ENCODE measurements at places on chromosomes 4 and X. TPM values are rescaled to one million over a fixed set of nuclear protein-coding genes. Genes with fewer than 3 reads are reported as not detected.

The SLC38A5 gene
- total RNA-seq: 21.8 TPM

The UGT2B17 gene
- not detected for total RNA-seq

The DSPP gene
- total RNA-seq: not detected

DNA sequence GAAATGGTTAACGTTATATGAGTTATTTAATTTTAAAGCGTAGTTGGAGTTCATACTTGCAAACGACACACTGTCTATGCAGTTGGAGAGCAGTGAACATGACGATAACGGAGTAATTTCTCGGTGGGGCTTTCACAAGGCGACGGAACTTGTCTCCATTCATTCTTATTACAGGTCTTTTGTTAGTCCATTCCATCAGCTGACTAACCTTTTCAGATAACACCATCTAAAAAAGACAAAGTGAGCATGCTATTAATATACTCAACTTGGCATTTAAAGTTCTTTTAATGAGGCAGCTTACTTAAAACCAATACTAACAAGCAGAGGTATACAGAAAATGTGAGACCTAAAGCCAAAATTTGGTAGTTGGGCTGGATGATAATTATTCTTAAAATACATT, 19.9 kb downstream of the MAGT1 start:
- DNase-seq: no peak

DNA sequence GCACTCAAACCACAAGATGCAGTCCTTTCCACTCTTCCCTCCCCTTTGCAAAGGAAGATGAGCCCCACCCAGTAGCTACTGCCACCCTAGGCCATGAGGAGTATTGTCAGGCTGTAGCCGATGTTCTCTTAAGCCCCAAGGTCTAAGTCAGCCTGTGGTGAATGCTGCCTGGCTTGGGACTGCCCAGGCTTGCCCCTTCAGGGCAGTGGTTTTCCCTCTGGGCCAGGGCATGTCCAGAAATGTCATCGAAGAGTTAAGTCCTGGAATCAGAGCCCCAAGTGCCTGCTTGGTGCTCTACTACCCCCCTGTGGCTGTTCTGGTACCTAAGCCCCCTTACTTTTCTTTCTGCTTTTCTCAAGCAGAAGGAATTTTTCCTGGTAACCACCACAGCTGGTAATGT, 11.8 kb upstream of the PGK1 start:
- DNase-seq: peak; percentile 52

GRCh38 chr4:158302076-158302866, 92.0 kb downstream of the TMEM144 start:
- DNase-seq: peak; percentile 69

DNA sequence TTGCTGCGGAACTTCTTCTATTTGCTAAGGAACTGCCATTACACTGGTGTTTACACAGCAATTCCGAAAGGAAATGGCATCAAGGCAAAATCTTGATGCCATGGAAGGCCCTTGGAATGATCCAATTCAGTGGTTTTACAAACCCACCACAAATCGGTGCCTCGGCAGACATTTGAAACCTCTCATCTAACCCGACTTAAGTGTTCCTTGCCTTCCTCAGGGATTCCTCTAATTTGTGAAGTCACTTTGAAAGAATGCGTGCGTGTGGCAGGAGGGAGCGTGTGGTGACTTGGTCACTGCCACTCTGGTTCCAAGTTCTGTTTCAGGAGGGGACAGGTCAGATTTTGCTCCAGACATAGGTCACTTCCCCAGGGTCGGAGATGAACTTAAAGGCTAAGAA, 4.8 kb downstream of the NOP14 start:
- DNase-seq: peak; percentile 29

DNA sequence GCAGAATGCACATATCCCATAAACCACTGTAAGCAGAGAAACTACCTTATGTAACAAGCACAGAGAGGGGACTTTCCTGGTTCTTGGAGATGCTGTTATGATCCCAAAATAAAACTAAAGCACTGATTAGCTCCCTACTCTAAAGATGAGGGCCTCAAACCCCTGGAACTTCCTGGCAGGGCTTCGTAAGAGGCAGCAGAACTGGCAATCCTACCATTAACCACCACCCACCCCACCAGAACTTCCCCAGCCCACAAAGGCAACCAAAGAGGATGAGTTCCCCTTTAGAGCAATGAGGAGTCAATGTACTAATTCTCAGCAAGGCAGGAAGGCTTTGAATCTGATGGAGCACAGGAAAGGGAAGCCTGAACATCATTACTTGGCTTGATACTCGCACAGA, 436.5 kb upstream of the FRG1 start:
- DNase-seq: no peak

DNA sequence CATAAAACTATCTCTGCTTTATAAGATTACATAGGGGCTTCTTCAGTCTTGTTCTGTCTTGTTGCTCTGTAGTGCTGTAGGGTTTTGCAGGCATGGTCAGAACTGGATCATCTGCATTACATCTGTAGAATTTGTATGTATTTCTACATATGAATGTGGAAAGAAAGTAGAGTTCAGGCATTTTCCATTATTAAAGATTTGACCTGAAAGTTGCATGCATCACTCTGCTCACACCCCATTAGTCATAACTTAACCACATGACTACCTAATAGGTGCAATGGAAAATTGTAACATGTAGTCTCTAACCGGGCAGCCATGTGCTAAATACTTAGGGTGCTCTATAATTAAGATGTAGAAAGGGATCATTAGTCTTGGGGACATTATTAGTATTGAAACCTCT, 45.7 kb upstream of the AGA start:
- DNase-seq: peak; percentile 31

DNA sequence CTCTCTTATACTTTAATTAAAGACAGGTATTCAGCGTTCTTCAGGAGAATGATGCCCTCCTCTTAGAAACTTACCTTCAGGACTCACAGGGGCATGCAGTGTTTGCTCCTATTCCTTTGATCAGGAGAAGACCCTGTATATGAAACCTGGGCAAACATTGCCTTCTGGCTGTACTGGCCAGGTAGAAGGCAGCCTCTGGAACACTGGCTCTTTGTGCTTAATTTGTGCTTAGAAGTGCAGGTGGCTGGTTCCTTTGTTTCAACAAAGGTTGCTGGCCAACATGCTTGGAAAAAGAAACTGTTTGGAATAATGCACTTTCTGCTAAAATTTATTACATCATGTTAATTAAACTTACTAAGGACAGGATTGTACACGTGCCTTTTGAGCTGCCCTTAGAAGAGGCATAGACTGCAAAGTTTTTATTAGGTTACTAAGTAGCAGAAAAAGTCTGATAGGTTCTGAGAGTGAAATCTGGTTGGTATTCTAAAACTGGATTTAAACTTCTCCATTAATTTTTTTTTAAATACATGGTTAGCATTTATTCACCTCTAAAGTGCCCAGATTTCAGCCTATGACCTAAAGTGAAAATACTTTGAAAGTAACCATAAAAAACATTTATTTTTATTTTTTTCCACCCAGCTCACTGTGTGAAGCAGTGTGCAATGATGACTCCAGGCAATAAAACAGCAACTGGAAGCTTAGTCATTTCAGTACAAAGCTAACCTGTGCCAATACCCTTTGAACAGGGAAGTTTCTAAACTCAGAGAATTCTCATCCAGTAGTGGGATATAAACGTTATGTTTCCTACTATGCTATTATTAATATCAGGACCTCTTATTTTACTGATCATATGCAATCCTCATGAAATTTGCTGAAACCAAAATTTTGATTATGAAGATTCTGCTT, 11.3 kb downstream of the RASSF6 start:
- DNase-seq: peak; percentile 74
